ENCODE measurements at places on chromosomes 11 and 22. TPM values are rescaled to one million over a fixed set of nuclear protein-coding genes. Genes with fewer than 3 reads are reported as not detected.
A peak's percentile ranks its signal among the peaks of the same experiment; 100 is the strongest.

Gene MAPK11
- total RNA-seq: 6.1 TPM

Gene GLYATL1
- total RNA-seq: not detected

Gene PRRG4
- 0.18 TPM for total RNA-seq

Gene BTBD18
- total RNA-seq: not detected

Gene RDX
- 99.6 TPM for total RNA-seq

Gene PRODH
- 0.55 TPM for total RNA-seq

Gene CACNA1I
- total RNA-seq: not detected

Gene KCNJ5
- total RNA-seq: 0.08 TPM

Gene NDUFC2
- total RNA-seq: 182 TPM

Gene DEUP1
- not detected for total RNA-seq

DNA sequence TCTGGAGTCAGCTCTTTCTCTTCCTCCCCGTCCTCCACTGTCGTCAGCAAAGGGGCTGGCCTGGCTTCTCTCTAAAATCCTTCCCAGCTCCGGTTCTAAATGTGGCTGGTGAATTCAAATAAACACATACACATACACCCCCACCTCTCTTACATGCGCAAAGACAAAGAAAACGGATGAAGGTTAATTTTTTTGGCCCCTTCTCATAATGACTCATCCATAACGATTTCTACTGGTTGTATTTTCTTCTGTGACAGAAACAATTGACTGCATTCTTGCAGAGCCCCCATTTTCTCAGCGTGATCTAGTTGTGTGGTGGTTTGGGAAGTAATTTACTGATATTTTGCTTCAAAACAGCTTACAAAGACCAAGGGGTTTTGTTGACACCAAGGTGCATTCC is 130.0 kb upstream of the NTM start:
- no peak for DNase-seq

GRCh38 chr11:12113294-12113693 is 2.9 kb downstream of the MICAL2 start:
- DNase-seq: no peak

GRCh38 chr11:41578421-41579051 is 119.1 kb upstream of the LRRC4C start:
- no peak for DNase-seq

DNA sequence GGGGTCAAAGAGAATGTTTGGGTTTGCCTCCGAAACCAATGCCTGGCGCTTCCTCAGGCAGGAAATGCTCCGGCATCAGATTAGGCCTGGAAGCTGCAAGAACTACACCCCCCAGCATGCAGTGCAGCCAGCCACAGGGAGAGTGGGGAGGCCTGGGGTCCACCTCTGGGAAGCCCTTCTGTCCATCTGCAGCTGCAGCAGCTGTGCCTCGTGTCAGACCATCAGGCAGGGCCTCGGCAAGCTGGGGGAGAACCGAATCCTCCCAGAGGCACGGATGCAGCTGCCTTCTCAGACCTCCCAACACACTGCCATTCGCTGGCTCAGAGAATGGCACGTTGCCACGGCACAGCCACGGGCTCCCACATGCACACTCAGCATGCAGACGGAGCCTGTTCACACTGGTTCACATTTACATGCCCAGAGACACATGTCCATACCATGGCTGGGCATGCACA is 57.4 kb downstream of the NECTIN1 start:
- DNase-seq: no peak

GRCh38 chr22:48675830-48676145 is 1151.9 kb downstream of the BRD1 start:
- DNase-seq: no peak

- no peak for DNase-seq
Observed at GRCh38 chr11:6523253-6523652, 26.2 kb downstream of the DNHD1 start.

DNA sequence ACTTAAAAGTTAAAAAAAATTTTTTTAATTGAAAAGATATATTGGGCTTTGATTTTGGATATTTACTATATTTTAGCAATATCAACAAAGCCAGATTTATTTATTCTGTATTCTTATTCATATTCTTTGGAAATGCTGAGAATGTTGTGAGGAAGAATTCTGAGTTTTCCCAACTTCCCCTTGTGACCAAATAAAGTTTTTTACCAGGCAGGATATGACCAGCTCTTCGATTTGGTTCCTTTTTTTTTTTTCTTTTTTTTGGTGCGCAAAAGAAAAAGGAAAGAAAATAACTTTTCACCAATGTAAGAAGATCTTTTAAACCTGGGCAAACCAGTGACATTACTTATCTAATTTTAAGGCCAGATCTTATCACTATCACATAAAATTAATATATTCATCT is 12.9 kb downstream of the TCP11L1 start:
- DNase-seq: no peak

DNA sequence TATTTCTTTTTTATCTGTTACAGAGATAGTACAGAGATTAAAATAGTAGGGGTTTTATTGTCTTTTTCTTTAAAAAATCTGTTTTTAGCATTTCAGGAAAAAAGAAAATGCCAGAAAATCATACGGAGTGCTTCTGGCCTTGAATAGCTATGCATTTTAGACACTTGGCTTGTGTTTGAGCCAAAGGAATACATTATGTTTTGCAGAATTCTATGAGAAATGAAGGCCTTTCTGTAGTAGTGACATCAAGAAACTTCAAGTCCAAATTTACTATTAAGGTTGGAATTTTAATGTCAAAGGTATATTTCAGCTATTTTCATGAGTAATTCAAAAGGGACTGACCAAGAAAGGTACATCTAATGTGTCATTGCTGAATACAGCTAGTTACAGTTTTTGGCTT is 56.3 kb upstream of the DDI1 start:
- no peak for DNase-seq

DNA sequence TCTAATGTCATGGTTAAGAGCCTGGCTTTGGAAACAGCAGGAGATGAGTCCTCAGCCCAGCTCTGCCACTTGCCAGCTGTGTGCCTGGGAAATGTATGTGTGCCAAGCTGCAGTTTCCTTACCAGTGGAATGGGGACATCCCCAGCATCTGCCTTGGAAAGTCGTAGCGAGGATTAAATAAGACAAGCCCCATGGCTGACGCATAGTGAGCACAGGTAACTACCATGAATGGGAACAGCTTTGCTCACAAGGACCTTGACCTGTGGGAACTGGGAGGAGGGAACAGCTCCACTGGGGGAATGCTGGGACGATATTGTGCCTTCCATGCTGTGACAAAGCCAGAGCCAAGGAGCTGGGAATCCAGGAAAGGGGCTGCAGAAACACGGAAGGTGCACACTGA is 2.6 kb upstream of the DSCAML1 start:
- DNase-seq: no peak

GRCh38 chr11:124075841-124076651 is 34.9 kb upstream of the OR10G7 start:
- DNase-seq: no peak

GRCh38 chr11:127843483-127844396 is 743.6 kb downstream of the ETS1 start:
- peak; percentile 74 for DNase-seq

DNA sequence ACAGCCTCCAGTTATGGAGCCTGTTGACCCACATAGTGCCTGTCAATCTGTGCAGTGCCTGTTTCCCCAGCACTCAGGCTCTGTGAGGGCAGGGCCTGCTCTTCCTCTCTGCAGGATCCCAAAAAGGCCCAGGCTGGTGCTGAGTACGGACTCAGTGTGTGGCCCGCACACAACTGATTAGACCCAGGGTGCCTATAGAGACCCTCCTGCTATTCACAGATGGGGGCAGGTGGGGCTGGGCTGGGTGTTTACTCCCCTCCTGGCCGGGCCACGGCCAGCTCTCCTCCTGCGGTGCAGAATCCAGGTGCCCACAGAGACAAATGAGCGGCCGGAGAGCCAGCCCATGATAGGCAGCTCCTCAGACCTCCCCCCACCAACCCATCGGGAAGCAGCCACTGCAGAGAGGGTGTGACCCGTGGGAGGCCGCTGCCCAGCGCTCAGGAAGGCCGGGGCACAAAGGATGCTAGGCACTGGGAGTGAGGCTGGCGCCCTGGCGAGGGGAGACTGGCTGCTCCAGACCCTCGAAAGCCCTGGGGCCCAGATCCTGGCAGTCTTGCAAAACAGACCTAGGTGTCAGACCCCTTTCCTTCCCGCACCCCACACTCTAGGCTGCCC is 239.0 kb downstream of the CTTN start:
- no peak for DNase-seq

DNA sequence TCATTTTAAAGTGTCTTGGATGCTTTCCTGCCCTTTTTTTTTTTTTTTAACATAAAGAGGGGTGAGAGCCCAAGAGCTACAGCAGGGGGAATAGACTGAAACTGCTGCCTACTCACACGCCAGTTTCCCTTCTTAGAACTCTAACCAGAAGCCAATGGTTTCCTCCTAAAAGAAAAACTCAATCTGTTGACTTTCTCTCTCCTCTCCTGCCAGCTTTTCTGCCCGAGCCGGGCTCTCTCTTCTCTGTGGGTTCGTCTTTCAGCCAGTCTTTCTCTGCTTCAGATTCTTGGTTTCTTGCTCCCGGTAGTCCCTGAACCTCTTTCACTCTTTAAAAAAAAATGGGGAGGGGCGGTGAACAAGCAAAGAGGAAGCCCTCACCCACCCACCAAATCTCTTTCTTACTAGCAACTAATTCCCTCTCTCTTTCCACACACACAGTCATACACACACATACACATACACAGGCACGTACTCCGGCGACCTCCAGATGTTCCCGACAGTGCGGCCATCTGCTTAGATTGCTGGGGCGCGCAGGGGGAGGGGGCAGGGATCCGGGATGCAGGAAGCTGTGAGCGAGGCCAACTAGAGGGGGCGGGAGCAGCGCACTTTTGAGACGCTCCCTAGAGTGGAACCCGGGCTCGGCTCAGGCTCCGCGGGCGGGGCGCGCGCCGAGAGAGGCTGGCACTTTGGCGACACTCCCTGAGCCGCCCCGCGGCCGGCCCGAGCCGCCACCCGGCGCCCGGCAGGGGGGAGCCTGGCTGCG is 444 bp upstream of the TSKU start:
- peak; percentile 83 for DNase-seq

GRCh38 chr11:93849751-93850593 is 446 bp downstream of the VSTM5 start:
- no peak for DNase-seq

DNA sequence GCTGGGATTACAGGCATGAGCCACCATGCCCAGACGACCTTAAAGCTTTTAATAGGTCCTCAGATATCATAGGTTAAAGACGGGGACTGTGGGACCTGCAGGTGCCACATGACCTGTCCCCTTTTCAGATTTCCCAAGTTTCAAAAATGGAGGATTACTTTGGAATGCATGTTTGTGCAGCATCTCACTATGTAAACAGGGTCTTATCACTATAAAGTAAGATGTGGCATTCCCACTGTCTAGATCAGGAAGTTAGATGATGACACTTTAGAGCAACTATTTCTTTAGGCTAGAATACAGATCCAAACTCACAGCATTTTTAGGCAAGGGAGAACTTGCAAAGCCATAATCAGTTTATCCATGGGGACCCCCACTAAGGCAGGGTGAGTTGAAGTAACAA is 92.8 kb downstream of the USP35 start:
- no peak for DNase-seq

GRCh38 chr11:104796301-104796700 is 102.0 kb downstream of the CASP12 start:
- DNase-seq: no peak

- no peak for DNase-seq
Observed at GRCh38 chr11:57681168-57681567, 13.3 kb downstream of the ZDHHC5 start.

All from SK-MEL-5 (cell line).